GM12892 (cell line): ENCODE measurements at places on chromosomes 2 and 18.

DNA sequence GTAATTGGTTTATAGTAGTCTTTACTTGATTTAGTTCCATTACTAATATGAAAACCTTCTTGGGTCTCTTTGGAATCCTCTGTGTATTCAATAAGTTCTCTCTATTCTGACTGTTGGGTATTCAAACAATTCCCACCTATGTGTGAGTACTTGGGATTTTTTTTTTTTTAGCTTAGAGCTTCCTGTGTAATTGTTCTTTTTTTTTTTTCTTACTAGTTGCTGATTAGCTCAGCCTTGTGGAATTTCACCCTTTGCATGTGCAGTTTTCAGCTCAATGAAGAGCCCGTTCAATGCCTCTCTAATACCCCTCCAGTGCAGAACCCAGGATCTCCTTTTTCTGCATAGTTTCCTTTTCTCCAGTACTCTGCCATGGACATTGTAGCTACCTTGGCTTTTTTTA, 339.1 kb upstream of the GALNT5 start:
- DNase-seq, result no peak

DNA sequence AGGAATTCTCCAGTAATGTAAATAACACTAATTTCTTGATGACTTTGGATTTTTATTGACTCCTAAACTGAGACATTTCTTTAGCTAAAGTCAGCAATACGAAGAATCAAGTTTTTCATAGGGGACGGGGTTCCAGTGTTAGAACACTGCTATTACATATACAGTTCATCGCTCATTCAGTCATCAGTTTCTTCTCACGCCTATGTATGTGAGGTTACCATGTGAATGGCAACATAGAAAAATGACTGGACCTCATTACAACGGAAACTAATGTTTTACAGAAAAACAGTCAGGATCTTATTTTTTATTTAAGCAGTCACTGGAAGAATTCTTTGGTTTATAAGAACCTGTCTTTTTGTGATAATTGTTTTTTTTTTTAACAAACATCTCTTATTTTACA, 56.4 kb downstream of the THADA start:
- DNase-seq, result no peak

GRCh38 chr2:174235680-174236079, 12.7 kb downstream of the OLA1 start:
- DNase-seq, result no peak

DNA sequence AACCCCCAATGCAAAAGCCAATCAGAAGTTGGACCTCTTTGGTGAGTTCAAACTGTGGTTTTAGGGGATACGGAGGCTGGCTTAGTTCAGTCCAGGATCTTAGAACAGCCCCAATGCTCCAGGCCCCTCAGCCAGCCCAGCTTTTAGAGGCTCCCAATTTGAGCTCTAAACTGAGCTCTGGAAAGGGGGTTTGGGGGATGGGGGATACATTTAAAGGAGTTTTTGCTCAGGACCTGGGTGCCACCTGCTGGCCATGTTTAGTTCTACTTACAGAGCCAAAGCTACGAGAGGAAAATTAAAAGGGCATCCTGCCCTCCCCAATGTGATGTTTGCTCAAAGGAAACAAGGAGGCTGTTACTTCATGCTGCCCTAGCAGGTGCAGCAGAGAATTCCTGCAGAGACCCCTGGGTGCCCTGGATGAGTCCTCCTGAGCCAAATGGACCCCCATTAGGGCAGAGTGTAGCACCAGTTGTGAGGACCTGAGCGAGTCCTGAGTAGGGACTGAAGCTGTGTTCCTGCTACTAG, 15.9 kb upstream of the TMEM214 start:
- no peak for DNase-seq

DNA sequence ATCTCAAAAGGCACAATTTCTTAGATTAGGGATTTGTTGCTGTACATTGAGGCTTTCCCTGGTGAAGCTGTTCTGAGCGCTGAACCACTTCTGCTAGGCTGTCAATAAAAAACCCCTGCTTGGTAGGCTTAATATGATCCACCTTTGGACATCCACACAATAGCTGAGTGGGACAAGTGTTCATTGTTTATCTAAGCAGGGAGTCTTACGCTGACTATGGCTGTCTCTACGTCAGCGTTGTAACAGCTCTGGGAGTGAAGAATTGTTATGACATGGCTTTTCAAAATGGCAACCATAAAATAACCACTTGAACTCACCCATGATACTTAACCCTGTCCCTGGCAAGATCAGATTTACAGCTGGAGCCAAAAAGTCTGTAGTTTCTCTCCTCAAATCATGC, 111.5 kb upstream of the SULT1C3 start:
- DNase-seq, result no peak

DNA sequence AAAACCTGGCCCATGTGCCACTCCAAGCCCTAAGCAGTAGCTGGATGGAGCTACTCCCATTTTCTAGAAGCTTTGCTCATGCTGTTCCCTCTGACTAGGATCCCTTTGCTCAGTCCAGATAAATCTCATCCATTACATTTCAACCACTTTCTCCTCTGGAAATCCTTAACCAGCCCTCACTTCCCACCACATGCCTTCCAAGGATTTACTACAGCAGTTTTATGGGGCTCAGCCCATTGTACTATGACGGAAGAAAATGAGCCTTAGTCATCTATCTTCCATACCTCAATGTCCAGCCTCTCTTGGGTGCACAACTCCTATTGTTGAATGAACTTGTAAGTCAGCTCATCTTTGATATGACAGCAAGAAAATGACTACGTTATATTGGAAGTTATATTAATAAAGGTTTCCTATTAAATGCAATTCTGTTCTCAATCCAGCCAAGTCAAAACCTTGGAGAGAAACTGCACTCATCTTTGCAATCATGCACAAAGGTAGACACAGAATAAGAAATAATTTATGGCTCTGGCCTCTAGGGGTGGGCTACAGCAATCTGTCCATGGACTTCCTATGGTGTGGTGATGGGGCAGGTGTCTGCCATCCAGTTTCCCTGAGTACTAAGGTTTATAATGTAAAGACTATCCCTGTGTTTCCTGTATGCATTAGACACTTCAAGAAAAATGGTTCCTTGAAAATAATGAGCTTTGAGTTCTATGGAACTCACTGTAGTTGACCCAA, 3.4 kb downstream of the B4GALT6 start:
- DNase-seq, result no peak

DNA sequence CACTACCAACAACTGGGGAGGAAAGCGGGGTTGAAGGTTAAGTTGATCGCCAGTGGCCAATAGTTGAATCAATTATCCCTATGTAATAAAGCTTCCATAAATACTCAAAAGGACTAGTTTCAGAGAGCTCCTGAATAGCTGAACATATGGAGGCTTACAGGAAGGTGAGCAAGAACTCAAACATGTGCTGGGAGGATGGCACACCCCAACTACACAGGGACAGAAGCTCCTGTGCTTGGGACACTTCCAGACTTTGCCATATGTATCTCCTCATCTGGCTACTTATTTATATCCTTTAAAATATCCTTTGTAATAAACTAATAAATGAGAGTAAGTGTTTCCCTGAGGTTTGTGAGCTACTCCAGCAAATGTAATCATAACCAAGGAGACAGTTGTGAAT, 115.7 kb downstream of the HNMT start:
- DNase-seq, result no peak

DNA sequence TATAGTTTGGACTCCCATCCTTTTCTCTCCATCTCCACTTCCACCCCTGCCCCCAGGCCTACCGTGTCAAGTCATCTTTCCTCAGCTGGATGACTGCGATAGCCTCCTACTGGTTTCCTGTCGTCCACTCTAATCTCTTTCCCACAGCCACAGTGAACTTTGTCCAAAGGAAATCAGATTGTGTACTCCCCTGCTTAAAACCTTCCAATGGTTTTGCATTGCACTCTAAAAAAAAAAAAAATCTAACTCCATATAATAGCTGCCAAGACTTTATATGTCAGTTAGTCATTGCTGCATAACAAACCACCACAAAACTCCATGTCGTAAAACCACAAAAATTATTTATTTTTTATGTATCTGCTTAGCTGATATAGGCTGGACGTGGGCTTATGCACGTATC, 160.2 kb upstream of the CCDC68 start:
- no peak for DNase-seq

DNA sequence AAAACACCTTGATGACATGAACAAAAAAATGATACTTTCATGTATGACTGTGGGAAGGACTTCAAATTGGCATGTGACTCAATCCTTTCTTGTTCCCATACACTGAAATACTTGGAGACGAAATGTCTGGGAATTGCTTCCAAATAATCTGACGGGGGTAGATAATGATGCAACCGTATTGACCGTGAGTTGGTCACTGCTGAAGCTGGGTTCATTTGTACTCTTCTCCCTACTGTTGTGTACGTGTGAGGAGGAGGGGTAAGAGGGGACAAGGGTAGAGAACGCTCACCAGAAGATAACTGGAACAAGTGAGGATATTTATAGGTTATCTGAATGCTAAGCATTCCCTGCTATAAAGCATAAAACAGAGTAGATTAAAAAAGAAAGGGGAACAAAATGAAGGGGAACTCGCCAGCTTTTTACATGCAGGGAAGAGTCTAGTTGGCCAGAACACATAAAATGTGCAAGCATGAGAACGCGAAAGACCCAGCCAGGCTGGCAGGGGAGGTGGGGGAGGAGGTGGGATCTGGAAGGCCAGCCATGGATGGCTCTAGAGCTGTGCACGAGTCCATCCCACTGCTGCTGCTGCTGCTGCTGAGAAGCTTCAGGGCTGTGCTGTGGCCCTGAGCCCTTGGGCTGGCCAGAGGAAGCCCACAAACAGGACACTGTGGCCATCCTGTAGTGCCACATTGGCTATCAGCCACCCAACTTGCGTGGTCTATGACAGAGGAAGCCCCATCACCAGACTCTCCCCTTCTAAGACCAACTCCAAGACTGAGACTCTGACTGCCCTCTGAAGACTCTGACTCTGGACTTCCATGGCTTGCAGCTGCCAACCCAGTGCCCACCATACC, 15.2 kb upstream of the CETN1 start:
- no peak for DNase-seq

DNA sequence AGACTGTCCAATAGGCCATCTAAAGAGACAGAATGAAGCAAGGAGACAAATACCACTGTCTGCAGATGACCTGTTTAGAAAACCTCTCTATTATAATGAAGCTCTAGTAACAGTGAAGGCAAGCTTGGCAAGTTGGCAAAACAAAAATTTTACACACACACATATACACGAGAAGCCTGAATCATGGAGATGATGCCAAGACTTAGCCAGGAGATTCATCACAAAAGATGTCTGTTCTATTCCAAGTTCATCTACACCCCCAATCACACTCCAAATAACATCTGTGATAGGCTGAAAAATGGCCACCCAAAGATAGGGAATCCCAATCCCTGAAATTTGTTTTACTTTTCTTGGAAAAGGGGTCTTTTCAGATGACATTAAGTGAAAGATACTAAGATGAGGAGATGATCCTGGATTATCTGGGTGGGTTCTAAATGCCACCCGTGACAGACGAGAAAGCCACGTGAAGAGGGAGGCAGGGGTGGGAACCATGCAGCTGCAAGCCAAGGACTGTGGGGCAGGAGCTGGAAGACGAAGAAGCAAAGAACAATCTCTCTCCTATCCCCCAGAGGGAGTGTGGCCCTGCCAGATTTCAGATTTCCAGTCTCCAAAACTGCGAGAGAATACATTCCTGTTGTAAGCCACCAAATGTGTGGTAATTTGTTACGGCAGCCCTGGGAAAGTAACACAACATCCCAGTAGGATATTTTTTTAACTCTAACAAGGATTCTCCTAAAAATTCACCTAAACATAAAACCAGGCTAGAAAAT, 20.0 kb downstream of the HDLBP start:
- DNase-seq, result no peak

GRCh38 chr18:36993068-36993467, 164.1 kb downstream of the KIAA1328 start:
- DNase-seq, result no peak

DNA sequence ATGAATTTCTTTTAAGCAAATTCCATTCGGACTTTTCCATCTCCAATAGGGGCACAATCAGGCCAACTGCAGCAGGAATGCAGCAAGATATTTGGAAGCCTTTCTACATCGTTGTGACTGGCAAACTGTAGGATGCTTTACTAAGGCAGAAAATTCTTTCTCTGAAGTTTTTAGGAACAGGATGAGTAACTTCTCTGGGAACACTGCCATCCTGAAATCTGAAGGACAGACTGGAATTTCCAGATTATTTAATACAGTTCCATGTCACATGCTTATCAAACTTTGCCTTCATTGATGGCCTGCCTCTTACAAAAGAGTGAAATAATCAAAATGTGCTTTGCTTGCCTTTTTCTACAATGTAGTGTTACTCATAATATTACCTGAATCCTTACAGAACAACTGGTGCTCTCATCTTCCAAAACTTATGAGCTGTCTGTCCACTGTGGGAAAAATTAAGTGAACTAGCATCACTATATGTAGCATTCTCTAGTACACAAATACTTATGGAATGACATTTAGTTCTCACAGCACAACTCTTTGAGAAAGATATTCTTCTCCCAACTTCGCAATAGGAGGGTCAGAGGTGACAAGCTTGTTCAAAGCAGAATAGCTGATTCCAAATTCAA, 32.0 kb upstream of the MAP2 start:
- DNase-seq, result no peak

DNA sequence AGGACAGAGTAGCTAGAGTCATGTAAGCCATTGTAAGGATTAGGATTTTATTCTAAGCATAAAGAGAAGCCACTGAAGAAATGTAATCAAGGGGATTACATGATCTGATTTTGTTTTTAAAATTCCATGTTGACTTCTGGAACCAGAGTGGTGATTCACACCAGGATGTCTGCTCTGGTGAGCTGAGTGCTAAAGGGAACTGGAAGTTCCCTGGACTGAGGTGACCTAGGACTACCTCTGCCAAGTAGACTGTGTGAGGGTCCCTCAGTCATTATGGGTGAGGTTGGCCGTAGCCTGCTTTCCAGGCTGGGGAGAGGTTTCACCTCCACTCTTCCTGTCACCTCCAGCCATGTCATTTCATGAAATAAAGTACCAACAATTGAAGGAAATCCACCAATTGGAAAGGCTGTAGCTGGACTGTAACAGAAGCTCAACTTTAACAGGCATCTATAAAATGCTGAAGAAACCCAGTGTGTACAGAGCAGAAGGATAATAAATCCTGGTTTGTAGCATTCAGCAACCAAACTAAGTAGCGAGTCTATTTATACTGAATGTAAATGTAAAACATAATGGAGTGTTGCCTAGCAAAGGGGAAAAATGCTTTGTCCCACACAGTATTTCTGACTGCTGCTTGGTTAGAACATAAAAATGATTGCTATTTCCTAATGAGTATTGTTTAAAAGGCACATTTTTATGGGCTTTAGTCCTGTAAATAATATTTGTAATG, 507.4 kb upstream of the PKDCC start:
- no peak for DNase-seq

- DNase-seq, result no peak
Measured at GRCh38 chr2:179341152-179341866, 76.7 kb upstream of the SESTD1 start.

DNA sequence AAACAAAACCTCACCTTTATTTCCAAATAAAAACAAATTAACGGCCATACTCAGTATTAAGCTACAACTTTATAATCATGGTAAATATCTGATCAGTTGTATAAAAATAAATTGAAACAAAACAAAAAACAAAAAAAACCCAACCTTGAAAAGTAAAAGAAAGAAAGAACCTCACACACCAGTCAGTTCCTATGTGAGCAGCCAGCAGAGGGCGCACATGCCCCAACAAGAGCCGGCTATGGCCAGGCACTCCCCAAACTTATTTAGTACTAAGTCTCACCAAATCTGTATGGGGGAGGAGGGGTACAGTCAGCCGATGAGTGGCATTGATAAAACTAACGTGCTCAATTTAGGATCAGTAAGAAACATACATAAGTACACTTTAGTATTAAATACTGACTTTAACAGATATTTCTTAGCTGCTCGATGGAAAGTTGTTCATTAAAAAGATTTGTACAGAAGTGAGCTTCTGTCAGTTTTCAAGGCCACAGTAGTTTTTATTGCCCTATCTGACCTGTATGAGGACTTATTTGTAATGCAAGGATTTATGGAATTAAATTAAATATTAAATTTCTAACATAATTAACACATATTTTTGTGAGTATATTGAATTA, 172.6 kb downstream of the TCF4 start:
- peak; percentile 17 for DNase-seq
